Inflammatory macrophage (primary cell): ENCODE measurements at places on chromosomes 4 and X.
A peak's percentile ranks its signal among the peaks of the same experiment; 100 is the strongest.

GRCh38 chr4:158217763-158218162 is 7.5 kb downstream of the TMEM144 start:
- no peak for DNase-seq

DNA sequence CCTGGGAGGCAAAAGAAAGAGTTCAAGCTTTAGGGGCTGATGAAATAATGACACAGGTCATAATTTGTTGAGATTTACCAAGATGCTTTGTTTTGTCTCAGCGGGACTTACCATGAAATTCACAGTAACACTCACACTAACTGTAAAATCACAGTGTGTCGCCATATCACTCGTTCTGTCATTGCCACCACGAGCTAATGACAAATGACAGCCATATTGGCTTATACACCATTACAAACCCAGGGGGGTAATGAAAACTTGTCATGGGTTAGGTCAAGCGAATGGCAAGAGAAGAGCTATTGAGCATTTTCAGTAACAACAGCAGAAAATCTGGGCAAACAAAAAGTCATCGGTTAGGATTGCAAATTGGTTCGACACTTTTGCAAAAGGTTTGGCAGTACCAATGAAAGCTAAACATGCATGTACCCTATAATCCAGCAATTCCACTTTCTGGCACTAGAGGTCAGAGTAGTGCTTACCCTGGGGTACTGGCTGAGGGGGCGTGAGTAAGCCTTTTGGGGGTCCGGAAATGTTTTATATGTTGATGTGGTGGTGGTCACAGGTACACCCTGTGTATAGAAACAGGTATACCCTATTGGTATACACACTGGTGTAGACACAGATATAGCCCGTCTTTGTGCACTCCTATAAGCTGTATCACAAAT is 83.9 kb upstream of the RAI2 start:
- peak; percentile 2 for DNase-seq

- peak; percentile 18 for DNase-seq
These were observed 608 bp downstream of the TAF1 start for GRCh38 chrX:71366674-71367256.

DNA sequence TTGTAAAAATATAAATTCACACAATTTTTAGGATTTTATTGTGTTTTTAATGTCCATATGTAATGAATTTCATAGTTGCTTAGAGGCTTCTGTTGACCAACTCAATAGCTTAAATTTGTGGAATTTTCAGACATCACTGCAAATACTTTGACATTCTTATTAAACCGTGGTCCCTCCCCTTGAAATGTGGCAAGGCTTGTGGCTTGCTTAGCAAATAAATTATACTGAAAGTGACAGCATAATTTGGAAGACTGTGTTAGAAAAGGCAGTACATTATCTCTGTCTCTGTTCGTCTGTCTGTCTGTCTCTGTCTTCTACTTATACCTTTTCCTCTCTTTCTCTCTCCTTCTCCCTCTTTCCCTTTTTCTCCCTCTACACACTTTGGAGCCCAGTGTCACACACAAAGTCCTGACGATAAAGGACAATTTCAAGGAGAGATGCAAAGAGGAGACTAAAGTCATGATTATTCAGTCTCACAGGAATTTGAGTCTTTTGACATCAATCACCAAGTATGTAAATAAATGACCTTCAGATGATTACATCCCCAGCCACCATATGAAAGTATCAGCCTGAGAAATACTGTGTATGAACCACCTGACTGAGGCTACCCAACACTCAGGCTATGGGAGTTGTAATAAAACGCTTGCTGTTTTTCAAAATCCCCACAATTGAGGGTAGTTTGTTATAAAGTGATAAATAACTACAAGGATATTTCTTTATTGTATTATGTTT is 21.0 kb upstream of the UGT2B7 start:
- no peak for DNase-seq

DNA sequence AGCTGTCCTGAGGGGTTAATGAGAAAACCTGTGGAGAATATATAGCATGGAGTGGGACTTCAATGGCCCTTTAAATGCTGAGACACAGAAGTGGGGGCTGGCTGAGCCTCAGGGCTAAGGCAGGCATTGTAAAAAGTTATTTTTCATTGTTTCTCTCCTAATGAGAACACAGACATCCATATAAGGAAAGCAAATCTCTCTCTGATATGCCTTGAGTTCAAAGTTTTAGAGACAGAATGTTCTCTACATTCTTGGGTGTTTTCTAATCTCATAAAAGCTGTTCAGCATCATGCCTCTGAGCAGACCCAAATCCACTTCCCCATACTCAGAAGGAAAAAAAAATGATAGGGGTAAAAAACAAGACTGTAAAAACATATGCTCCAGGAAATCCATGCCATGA is 16.8 kb upstream of the RAB40A start:
- DNase-seq = no peak

GRCh38 chr4:180710628-180711337 is 1532.4 kb upstream of the TENM3 start:
- no peak for DNase-seq

GRCh38 chr4:54843946-54844345 is 186.2 kb downstream of the KIT start:
- no peak for DNase-seq

DNA sequence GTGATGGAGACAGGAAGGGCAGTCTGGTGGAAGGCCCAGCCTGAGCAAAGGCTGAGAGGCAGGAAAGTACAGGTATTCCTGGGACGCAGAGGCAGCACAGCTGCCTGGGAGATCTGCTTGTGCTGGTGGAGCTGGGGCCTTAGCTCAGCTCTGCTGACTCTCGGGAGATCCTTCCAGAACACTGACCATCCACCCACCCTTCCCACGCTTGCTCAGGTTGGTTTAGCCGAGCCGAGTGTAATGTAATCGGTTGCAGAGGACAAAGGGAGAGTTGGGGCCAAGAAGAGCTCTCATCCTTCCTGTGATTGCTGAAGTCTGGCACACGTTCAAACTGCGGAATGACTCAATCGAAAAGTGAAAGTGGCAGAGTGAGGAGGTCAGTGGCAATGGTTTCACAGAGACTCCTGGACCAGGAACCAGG is 43.1 kb upstream of the GPR78 start:
- DNase-seq = no peak

DNA sequence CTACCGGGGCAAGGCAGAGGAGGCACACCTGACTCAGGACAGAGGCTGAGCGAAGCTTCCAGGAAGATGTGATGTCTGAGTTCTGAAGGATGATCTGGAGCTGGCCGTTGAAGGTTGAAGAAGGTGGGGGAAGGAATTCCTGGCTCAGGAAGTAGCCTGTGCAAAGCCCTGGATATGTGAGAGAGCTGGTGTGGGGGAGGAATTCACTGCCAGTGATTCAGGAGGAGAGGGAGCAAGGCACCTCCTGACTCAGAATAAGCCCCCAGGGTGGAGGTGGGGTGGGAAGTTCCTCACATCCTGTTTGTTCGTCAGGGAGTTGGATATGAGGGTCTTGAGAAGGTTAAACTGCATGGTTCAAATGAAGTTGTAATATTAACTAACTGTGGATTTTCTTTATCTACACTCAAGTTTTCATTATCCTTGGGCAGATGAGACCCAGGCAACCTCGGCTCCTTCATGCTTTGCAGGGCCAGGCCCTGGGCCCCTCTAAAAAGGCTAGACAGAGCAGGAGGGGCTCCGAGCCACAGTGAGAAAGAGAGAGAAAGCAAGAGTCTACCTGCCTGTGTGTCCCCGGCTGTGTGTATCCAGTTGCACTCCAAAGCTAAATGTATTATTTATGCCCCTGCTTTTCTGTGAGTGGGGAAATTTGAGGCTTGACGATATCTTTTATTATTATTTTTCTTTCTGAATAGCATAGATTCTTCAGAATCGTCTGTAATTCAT is 7.1 kb downstream of the NHSL2 start:
- no peak for DNase-seq

GRCh38 chrX:153387345-153387744 is 13.8 kb downstream of the PNMA6E start:
- DNase-seq = no peak

- DNase-seq = peak; percentile 6
These were observed 22.5 kb downstream of the MID1 start for GRCh38 chrX:10597871-10598270.

GRCh38 chr4:126269106-126269505 is 954.4 kb downstream of the FAT4 start:
- no peak for DNase-seq

DNA sequence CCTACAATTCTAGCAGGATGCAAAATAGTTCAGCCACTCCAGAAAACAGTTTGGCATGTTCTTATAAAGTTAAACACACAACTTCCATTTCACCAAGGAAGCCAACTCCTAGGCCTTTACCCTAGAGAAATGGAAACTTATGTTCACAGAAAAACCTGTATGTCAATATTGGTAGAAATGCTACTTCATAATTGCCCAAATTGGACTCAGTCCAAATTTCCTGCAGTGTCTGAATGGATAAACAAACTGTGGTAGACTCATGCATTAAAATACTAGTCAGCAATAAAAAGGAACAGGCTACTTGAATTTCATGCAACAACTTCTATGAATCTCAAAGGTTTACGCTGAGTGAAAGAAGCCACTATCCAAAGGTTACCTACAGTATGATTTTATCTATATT is 1738.8 kb upstream of the IGFBP7 start:
- no peak for DNase-seq

DNA sequence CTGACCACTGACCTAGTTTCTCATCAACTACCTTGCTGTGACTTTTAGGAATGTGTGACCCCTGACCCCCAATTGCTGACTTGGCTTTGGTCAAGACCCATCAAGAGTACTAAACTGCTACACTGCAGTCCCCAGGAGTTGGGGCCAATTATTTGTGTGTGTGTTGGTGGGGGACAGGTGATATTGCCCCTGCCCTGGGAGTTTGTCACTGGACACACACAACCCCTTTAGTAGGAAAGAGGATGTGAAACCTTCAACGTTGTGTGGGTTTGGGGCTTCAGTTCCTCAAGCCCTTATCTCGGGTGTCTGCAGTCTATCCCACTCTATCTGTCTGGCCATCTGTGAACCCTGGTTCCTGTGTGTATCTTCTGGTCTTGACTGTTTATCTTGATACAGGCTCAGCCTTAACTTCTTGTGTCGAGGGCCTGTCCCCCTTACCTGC is 6.5 kb downstream of the SASH3 start:
- DNase-seq = peak; percentile 33

DNA sequence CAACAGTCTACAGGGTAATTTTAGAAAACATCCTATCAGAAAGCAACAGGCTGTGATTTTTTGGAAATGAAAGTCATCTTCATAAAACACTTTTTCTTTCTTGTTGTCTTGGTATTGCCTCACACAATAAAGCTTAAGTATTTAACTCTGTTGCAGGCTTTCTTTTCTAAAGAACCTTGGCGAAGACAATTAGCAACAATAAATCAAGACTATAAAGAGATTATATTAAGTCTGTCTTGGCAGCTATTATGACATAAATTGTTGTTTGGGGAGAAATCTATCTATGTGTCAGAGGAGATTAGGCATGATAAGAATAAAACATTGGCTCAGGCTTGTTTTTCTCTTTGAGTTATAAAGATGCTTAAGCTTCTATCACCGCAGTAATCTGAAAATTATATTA is 1774.8 kb downstream of the ARAP2 start:
- DNase-seq = no peak

- DNase-seq = no peak
These were observed 32.7 kb upstream of the CASK start for GRCh38 chrX:41956027-41956426.

DNA sequence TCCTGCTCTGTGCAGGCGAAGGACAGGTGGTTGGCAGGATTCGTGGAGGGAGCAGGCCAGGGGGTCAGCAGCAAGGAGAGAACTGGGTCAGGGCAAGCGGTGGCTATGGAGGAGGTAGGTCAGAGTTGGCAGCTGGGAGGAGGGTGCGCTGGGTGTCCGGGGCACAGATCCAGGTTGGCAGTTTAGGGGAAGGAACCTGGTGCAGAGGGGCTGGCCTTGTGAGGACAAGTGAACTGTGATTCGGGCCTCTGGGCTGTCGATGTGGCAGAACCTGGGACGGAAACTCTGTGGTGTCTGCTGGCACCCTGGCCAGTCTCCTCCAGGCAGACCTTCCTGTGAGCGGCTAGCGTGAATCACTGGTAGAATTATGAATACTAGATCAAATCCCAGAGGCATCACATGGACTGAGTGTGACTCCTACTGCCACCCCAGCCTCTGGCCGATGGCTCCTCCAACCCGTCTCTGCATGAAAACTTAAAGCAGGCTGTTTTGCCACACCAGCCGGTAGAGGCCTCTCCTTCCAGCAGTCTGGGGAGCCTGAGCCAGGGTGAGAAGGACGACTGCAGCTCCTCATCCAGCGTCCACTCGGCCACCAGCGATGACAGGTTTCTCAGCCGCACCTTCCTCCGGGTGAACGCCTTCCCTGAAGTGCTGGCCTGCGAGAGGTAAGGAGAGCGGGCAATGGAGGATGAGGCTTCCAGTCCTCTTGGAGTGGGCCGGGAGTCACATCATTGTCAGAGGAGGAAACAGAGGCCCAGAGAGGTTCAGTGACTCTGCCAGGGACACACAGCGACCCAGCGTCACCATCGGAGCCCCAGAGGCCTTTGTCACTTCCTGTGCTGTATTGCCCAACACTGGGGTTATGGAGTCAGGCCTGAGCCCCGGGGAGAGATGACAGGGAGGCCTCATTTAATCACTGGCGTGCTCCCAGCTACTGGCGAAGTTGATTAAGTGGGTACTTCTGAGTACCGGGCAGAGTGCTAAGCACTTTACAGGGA is 20.3 kb downstream of the EVC start:
- DNase-seq = no peak

- no peak for DNase-seq
These were observed 759.9 kb downstream of the PDHA2 start for GRCh38 chr4:96599752-96600151.

DNA sequence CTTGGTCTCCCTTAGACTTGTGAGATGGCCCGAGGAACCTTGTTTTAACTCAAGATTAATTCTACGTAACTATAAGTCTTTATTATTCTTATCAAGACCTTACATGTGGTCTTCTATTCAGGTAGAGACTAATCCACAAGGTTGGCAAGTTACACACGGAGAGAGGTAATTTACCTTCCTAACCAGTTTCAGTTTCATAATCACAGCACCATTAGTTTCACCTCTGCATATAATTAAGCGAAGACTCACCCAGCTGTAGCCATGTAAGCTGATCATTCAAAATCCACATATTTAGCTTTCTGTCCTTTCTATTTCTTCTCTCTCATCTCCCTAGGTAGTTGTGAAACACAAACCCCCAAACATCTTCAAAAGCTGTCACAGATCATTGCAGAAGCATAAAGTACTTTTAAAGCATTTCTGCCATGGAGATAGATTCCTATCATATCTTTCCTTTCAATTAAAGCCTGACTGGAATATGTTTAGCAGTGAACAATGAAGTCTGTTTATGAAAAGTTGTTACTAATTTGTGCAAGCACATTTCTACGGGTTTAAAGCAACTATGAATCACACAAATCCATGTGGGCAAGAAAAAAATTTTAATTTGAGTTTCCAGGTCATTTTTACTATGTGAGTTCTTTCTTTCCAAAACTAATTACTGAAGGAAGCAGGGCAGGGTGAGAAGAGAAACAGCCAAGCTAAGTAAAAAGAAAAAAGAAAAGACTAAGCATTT is 78.5 kb downstream of the BTC start:
- no peak for DNase-seq

- no peak for DNase-seq
These were observed 4.5 kb upstream of the RHOXF1 start for GRCh38 chrX:120120223-120120622.

GRCh38 chr4:8272472-8273428 is 3.2 kb downstream of the HTRA3 start:
- DNase-seq = no peak

GRCh38 chr4:188707036-188707435 is 567.8 kb downstream of the TRIML1 start:
- no peak for DNase-seq
